ENCODE measurements at places on chromosomes 11 and 22.

- no peak for DNase-seq
Observed at GRCh38 chr11:43498561-43498960, 139.8 kb downstream of the TTC17 start.

GRCh38 chr11:2293531-2293971 is 8.2 kb downstream of the C11orf21 start:
- no peak for DNase-seq

DNA sequence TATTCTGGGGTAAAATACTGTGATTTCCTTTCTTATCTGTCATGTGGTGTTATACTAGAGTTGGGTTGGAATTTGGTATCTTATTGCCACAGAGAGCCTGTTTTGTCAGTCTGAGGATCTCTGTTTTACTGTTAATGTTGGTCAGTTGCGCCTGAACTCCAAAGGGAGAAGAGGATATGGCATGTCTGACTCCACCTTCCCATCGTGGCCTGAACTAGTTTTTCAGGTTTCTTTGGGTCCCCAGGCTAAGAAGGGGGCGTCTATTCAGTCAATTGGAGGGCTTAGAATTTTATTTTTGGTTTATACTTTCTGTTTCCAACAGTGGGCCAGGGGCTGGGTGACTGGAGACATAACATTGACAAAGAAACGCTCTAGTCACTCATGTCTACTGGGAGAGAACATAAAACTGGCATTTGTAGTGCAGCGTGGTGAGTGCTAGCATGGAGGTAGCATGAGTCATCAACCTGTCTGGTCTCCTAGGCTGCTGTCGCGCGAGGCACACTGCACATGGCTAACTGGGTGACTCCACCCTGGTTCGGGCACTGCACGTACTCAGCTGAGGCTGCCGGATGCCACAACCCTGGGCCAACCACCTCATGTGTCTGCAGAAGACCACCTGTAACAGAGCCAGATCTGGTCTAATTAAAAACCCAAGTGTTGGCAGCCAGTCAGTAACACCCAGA is 120.1 kb upstream of the OR9Q1 start:
- no peak for DNase-seq

GRCh38 chr22:22026157-22026831 is 43.7 kb upstream of the TOP3B start:
- no peak for DNase-seq

- DNase-seq, result no peak
Observed at GRCh38 chr11:57680552-57680874, 12.6 kb downstream of the ZDHHC5 start.

DNA sequence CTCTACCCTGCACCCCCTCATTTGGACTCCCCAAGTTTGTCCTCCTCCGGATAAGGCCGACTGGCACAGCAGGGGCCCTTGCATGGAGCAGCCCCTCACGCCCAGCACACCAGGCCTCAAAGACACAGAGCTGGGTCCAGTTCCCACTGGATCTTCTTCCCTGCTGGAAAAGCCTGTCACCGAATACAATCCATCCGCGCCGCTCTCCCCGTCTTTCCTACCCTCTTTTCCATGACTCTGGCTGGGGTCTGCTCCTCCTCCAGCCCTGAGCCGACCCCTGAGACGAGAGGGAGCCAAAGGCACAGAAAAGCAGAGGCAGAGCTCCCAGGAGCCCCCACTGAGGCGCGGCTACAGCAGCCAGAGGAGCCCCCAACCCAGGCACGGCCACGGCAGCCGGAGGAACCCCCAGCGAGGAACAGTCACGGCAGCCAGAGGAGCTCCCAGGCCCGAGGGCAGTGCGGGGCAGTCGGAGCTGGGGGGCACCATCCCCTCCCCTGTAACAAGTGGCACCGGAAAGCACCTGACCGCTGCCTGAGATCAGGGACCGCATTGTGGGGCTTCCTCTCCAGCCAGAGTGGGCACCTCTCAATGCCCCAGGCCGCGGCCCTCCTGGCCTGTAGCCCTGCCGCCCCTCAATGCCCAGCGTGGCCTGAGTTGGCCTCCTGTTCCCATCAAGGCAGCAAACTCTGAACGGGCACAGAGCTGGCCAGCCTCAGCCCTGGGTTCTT is 12.0 kb downstream of the ALG12 start:
- DNase-seq, result no peak

GRCh38 chr11:128759597-128759996 is 65.7 kb downstream of the FLI1 start:
- no peak for DNase-seq

DNA sequence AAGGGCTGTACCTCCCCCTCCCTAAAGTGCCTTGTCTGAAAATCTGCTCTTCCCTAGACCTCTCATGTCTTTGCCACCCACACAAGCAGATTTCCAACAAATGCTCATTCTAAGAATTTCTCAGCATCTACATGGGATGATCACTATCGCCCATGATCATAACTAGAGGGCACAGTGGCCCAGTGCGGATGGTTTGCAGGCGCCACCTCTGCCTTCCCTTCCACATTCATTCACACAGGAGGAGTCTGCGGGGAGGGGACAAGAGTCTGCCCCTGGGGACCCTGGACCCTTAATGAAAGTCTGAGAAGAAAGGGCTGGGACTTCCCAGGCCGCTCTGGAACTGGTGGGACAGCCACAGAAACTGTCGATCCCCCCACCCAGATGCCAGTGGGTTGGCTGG is 28.9 kb downstream of the KCTD17 start:
- no peak for DNase-seq

GRCh38 chr11:107118025-107118720 is 99.9 kb upstream of the GUCY1A2 start:
- DNase-seq, result no peak

DNA sequence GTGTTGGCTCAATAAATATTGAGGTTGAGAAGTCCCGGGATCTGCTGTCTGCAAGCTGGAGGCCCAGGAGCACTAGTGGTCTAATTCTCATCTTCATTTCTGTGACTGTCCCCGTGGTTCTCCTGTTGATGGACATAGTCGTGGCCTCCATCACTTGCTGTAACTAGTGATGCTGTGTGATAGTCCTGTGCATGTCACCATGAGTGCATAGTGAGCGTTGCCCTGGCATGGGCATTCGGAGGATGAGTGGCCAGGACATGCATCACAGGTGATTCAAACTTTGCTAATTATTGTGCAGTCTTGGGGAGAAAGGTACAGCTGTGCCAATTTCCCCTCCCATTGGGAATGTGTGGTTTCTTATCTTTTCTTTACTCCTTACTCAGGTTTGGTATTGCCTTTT is 902.2 kb downstream of the BRD1 start:
- no peak for DNase-seq

DNA sequence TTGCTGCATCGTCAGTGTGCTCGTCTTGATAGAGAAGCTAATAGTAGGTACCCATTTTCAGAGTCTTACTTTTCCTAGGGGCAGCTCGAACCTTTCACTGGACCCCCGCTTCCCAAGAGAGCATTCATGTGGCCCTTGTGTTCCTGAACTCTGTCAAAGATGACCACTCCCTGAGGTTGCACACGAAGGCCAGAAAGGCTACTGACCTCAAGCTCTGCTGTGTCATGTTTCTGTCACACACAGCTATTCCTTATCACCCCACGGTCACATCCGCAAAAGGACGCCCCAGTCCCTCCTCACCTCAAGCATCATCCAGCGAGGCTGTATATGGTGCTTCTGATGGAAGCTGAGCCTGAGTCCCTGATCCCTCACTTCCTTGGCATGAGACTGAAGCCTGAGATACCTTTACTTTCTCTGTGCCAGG is 171.5 kb downstream of the LDLRAD3 start:
- no peak for DNase-seq
